ENCODE measurements at places on chromosomes 6 and 20.

- no peak for DNase-seq
Observed at GRCh38 chr20:58751979-58752378, 59.4 kb downstream of the NPEPL1 start.

GRCh38 chr6:64988148-64988547 is 718.9 kb downstream of the EYS start:
- no peak for DNase-seq

DNA sequence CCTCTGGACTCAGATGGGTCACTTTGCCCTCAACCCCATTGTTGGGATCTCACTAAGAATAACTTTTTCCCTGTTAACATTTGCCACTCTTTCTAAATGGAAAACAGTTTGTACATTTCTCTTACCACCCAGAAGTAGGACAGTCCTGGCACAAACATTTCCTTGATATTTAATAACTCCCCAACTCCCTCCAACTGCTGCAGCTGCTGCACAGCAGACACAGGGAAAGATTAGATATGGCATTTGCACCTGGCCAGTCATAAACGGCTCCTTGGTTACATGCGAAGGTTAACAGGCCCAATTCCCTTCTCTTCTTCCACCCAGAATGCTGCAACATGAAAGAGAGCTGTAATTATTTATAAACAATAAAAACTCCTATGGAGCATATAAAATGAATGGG is 55.9 kb upstream of the SOX4 start:
- DNase-seq: no peak

- no peak for DNase-seq
Observed at GRCh38 chr6:110277100-110277665, 81.0 kb downstream of the METTL24 start.

GRCh38 chr6:47000842-47001241 is 41.3 kb downstream of the ADGRF1 start:
- DNase-seq: no peak

GRCh38 chr20:46831633-46832011 is 63.0 kb upstream of the EYA2 start:
- no peak for DNase-seq

- no peak for DNase-seq
Observed at GRCh38 chr6:169653691-169654090, 48.1 kb downstream of the WDR27 start.

- DNase-seq: no peak
Observed at GRCh38 chr6:169186496-169187169, 67.0 kb downstream of the THBS2 start.

DNA sequence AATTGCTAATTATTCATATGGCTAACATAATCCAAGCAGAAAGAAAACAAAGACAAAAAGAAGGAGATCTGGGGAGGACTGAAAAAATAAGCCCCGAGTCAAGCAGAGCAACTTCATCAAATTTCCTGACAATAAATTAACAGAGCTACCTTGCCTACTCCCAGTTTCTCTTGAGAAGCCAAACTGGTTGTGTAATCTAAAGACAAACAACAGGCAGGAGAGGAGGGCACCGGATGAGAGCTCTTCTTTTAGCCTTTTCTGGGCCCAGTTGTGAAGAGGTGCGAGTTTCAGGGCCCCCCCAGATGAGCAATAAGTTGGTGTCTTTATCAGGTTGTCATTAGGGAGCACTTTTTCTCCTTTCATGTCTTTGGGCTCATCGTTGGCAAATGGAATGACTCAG is 197.1 kb upstream of the PCSK2 start:
- DNase-seq: no peak

GRCh38 chr6:8803181-8803760 is 367.9 kb upstream of the SLC35B3 start:
- DNase-seq: no peak
